ENCODE measurements at places on chromosomes 12 and 14.

GRCh38 chr12:89539426-89540223 lies 13.8 kb upstream of the POC1B start:
- no peak for DNase-seq

GRCh38 chr12:54497883-54498282 lies 331 bp downstream of the NCKAP1L start:
- DNase-seq, result no peak

DNA sequence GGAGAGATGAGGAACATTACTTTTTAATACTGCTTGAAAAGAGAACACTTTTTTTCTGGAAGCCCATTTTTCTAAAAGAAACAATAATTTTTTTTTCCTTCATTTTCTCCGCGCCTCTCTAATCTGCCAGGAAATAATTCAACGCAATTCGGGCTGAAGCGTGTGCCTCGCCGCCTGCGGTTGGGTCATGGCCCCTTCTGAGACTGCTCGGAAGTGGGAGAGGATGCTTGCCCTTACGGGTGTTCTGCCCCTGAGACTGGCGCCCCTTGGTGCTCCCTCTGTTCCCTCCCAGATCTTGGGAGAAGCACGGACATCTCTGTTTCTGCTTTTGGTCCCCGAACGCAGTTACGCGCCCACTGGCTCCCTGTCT lies 332 bp upstream of the TBC1D30 start:
- DNase-seq, result no peak

- no peak for DNase-seq
Observed at GRCh38 chr14:81759541-81759940, 225.9 kb upstream of the SEL1L start.

DNA sequence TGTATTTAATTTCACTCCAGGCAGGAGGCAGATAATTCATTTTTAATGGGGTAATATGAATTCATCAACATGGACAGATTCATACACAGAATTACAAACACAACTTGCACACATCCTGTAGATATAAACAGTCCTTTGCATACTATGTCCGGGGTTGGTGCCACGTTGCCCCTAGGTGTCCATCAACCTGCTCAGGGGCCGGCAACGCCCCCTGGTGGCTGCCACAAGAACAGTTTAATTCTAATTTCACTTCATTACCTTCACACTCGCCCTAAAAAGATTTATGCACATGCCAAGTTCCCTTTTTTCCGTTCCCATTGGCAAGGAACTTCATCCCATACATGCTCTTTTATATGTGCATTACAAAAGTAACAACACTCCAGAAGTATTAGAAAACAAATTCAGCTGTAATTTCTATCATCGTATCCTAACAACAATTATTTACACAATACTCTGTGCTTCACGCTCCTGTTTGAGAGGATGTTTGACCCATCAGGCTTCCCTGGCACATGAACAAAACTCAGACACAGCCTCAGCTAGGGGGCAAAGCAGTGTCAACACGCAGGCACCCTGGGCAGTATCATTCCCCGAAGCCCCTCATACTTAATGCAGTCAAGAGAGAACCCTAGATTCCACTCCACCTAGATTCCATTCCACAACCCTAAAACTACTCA lies 15.5 kb downstream of the MANSC1 start:
- peak; percentile 73 for DNase-seq

DNA sequence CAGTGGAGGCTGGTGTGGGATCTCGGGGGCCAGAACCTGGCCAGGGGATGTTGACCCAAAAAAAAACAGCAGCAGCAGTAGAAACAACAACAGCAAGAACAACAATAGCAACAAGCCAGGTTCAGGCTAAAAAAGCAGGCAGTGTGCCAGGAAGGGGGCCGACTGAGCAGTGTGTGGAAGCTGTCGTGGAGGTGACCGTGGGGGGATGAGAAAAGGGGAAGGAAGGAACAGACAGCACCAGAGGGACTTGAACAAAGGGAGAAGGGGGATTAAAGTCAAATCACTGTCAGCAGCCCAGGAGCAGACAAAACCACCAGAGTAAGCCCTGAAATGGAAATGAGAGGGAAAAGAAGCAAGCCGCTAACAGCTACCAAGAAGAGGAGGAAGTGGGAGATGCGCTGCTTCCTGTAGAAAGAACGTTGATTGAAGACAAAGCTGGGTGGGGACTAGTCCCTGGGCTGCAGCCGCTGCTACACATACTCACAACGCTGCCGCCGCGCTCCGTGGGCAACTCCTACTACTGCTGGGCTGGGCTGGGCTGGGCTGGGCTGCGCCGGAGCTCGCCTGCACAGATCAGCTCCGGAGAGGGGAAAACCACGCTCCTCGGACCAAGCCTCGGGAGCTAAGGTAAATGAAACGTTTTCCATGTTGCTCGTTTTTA lies at the start of gene GNG2:
Gene GNG2 (plus strand): TSS at position 449 of the 661 bp plus-strand sequence. CDS start 90,067 bp downstream, outside the sequence.
- DNase-seq, result peak; percentile 86

DNA sequence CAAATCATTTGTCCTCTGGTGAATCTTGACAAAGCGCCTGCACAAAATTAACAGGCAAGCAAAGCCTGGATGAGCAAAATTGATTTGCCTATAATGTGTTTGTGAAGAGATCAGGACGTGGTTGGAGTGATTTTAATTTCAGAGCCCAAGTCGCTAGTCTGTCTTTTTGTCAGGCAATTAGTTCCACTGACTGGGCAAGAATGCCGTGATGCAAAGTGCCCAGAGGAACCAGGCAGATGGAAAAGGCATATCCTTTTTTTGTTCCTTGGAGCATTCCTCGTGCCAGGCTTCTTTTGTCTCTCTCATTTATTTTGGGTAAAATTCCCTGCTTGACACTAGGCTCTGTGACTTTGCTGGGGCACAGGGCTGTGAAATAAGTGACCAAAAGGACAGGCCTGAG lies 65.9 kb upstream of the CCDC198 start:
- DNase-seq, result no peak

- no peak for DNase-seq
Observed at GRCh38 chr14:55386037-55386808, 25.4 kb downstream of the ATG14 start.

DNA sequence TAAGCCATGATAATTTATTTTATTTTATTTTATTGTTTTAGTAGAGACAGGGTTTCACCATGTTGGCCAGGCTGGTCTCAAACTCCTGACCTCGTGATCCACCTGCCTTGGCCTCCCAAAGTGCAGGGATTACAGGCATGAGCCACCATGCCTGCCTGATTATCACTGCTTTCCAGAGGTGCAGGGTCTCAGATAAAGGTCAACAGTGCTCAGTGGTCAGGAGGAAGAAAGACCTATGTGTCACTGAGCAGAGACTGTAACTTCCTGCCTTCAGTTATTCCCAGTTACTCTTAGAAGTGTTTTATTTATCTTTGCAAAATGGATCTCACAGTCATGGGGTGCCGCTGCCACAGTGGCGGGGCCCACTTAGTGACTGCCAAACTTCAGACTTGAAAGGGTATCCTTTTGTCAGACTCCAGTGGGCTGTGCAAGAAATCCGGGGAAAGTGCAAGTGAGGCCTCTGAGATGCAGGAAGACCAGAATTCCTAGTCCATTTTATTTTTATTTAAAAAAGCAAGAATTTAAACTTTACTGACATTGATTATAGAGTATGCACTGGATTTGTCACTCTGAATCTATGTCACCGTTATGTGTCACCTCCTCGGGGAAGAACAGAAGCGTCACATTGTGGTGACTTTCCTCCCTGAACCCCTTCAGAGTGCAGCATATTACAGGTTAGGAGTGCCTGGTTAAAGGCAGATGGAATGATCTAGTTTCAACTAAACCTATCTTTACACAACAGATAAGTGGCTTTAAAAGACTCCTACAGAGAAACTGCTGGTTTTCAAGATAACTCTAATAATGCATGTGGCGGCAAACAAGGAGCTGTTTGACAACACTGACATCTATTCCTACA lies 59.1 kb upstream of the BICD1 start:
- DNase-seq, result no peak

GRCh38 chr12:38102197-38102596 lies 214.4 kb upstream of the ALG10B start:
- no peak for DNase-seq

- no peak for DNase-seq
Observed at GRCh38 chr12:58917699-58918468, 2.4 kb downstream of the LRIG3 start.

DNA sequence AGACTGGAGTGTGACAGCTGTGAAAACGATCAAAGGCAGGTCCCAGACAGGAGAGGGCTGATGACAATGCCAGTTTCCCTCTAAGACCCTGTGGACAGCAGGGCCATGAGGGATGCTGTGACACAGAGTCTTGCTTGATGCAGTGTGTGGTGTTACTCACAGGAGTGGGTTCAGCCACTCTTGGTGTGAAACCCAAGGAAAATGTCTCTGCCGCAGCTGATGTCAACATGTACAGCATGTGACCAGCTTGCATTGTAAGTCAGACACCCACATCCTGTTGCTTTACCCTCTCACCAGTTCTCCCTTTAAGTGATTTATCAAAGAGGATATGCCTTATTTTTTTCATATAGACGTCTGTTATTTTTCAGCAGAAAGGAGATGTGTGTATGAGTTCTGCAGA lies 268.6 kb downstream of the BTG1 start:
- DNase-seq, result peak; percentile 15

DNA sequence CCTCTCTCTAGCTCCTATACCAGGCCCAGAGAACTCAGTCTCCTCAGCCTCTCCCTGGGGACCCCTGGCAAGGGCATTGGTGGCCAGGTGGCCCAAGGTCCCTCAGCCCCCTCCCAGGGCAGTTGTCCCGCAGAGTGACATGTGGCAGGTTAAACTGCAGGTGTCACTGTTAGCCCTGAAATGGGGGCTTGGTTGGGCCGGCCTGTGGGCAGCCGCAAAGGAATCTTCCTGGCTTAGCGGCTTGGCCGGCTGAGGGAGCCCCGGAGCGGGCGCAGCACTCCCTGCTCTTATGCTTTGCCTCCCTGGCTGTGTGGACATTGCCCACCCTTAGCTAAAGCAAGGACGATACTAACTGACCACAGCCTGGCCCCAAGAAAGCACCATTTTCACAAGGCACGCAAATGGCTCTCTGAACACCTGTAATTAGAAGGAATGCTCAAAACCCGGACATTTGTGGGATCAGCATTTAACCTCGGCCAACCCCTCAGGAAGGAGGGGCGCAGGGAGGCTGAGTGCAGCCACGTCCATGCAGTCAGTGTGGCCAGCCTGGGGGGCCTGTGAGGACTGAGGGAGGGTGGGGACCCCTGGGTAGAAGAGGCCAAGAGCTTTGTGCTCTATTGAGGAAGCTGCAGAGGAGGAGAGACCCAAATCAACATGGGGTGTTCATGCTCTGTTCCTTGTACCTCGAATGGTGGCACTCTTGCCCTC lies 82.2 kb downstream of the PAPOLA start:
- no peak for DNase-seq

DNA sequence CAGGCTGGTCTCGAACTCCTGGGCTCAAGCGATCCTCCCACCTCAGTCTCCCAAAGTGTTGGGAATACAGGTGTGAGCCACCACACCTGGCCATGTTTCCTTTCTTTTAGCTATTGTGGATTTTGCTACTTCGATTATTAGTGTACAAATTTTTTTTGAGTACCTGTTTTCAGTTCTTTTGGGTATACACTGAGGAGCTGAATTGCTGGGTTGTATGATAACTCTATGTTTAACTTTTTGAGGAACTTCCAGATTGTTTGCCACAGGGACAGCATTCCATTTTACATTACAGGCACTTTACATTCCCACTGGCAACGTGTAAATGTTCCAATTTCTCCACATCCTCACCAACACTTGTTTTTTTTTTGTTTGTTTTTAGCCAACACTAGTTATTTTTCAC lies 198.1 kb upstream of the TBX3 start:
- DNase-seq, result no peak

GRCh38 chr12:100154474-100155247 lies 12.0 kb upstream of the BLTP3B start:
- peak; percentile 68 for DNase-seq

- no peak for DNase-seq
Observed at GRCh38 chr12:39205969-39206368, 237.0 kb downstream of the KIF21A start.

- no peak for DNase-seq
Observed at GRCh38 chr14:85279407-85279806, 250.5 kb upstream of the FLRT2 start.

DNA sequence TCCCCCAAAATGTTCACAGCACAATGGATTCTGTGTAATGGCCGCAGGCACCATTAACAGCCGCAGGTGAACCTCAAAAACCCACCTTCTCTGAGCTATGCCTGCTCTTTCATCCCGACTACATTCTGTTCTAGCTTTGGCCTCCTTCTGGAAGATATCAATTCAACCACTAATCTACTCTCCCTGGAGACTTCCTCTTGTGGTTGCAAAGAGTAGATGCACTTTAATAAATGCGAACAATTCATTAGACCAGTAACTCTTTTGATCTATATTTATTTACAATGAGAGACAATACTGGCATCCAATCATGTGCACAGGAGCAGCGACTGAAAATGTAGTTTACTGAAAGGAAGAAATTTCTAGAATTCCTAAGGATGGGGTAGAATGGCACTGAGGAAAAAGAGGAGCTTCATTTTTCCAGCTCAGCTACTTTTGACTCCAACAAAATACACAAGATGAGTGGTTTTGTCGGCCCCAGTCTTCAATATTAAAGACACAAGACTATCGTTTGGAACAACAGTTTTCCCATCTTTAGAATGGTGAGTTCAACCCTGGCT lies 5.3 kb downstream of the GRIN2B start:
- DNase-seq, result no peak

- DNase-seq, result no peak
Observed at GRCh38 chr14:99077844-99078236, 194.2 kb downstream of the BCL11B start.

- DNase-seq, result no peak
Observed at GRCh38 chr12:15858353-15858752, 23.8 kb upstream of the STRAP start.

DNA sequence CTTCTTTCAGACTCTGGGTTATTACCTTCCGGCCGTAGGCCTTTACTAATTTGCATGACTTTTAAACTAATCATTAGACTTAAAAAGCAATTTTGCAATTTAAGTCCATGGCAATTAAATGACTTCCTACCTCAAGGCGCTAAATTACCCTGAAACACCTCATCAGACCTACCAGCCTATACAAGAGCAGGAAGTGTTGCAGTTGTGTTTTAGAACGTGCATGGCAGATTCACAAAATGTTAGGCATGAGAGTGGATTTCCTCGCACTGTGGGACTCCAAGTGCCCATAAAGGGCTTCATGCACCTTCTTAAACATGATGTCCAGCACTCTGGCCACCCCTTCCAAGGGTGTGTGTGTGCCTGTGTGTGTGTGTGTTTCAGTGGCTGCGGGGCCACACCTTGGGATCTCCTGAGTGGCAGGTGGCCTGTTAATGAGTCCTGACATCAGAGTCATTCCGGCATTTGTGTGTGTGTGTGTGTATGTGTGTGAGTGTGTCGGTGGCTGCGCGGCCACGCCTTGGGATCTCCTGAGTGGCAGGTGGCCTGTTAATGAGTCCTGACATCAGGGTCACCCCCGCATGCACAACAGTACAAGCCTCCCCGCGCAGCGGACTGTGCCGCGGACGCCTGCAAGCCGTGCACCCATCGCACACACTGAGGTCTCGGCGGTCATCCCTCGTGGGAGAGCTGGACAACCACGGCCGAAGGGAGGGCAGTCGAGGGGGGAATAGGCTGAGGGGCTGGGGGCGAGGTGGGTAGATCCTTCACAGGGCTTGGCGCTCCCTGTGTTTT lies 900 bp downstream of the C2CD5 start:
- DNase-seq, result peak; percentile 44

GRCh38 chr12:10111451-10111850 lies 12.7 kb upstream of the CLEC1A start:
- no peak for DNase-seq

GRCh38 chr12:66144791-66145754 lies 14.5 kb upstream of the LLPH start:
- no peak for DNase-seq

Data from psoas muscle (tissue), 8 donors.